ENCODE measurements at places on chromosomes 4 and X.

GRCh38 chr4:167109859-167110258 is 124.4 kb downstream of the SPOCK3 start:
- DNase-seq: no peak

DNA sequence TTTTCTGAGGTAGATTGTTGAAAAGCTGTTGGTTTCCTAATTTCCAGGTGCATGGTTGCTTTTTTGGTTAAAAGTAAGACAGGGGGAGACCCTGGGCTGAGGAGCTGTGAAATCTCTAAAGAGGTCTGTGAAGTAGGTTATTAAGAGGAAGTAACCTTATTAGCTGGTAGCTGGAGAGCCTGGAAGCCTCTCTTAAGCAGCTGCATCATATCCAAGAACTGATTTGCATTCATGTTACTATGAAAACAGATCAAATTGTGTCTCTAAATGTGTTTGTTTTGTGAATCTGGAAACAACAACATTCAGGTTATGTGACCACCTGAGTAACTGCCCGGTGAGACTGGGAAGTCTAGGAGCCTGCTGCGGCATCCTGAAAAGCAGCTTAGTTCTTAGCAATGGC is 54.1 kb downstream of the ARHGAP10 start:
- no peak for DNase-seq

DNA sequence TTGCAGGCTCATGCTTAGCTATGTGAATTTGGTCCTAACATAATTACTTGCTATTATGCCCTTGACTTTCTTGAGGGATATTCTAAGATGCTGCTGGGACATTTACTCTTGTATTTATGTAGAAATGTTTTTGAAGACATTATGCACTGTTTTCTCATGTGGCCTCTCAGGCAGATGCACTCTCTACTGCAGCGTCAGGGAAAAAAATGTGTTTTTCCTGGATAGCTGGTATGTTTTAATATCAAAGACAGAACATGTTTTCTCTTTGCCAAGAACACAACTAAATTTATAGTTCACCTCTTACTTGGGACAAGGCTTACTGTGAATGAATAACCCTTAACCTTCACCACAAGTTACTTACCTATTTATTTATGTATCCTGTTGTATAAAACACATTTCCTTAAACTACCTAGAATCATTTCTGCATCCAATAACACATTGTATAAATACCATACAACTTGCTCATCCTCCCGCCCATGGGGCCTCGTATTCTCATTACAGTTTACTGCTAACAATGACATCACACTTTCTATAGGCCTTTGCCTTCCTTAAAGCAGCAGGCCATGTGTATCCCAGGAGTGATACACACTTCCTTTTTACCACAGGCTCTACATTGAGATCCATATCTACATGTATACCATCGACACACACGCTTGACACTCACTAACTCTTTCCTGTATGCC is 178.7 kb downstream of the SLIT2 start:
- DNase-seq: no peak

DNA sequence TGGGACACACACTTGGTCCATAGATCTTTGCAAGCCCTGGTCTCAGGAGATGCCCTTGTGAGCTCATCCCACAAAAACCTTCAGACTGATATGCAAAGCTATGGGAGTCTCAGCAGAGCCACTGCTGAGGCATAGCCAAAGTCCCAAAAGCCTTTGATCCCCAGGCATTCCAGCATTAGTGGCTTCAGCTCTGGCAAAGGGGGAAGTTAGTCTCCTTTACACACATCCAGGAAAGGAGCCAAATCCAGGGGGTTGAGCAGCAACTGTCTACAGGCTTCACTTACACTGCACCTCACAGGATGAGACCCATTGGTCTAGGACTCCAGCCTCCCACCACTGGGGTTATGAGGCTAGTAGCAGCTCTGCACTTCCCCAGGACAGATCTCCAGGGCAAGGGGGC is 14.0 kb downstream of the PF4 start:
- no peak for DNase-seq

Data from NCI-H748 treated with DMSO at 0.1 percent for 48 hours (cell line).